H4 (cell line): ENCODE measurements at places on chromosomes 3 and 15.
A peak's percentile ranks its signal among the peaks of the same experiment; 100 is the strongest.

- no peak for DNase-seq
Measured at GRCh38 chr15:25884370-25884769, 21.2 kb upstream of the ATP10A start.

- DNase-seq: peak; percentile 91
Measured at GRCh38 chr3:184234224-184234623, 4.8 kb downstream of the VWA5B2 start.

DNA sequence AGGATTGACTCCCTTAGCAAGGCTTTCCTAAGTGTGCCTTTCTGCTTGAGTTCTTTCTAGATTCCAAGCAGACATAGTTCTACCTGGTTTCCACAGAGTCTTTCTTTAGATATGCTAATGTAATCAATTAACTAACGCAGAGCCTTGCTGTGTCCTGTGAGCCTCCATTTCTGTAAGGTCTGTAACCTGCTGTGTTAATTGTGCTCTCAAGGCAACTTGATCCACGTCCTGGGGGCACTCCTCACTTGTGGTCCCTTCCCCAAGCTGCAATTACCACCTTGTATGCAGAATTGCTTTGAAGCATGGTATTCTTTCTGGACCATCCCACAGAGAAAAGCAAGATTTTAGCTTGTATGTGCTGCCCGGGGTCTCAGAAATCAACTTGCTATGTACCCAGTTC, 29.5 kb upstream of the THSD4 start:
- no peak for DNase-seq

- no peak for DNase-seq
Measured at GRCh38 chr3:175287361-175287963, 428.3 kb downstream of the NAALADL2 start.

GRCh38 chr3:105545051-105545450, 178.3 kb downstream of the ALCAM start:
- DNase-seq: no peak

- DNase-seq: no peak
Measured at GRCh38 chr15:74400915-74401757, 32.6 kb downstream of the SEMA7A start.

DNA sequence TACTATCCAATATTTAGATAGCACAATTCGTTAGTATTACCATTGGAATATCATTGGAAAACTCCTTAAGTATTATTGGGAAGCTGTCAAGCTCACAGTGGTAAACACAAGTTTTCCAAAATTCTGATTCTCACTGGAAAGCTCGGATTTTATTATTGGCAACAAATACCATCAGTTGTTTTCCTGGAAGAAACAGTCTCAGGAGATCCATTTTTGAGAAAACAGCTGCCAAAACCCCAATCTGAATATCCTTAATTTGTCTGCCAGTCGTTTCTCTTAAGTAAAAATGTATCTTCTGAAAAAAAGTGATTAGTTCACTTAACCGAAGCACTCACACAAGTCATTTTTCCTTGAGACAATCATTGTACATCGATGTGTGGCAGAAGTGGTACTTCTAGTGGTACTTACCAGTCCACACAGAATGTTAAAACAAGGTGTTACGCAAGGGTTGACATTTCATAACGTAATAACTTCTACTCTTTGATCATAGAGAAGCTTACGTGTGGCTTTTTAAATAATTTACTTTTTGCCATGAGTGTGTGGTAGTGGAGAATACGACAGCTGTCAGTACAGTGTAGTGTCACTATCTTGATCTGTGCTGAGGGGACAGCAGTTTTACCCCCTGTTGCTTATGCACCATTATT, 74.9 kb downstream of the FAM43A start:
- no peak for DNase-seq
